Stimulated activated CD8-positive, alpha-beta memory T cell treated with anti-CD3 and anti-CD28 coated beads, Interleukin-7, amount 100 ng/mL, for 4 hours (primary cell): ENCODE measurements at places on chromosomes 11 and 22.

- DNase-seq, result no peak
These were observed 31.6 kb upstream of the PRDM10 start for GRCh38 chr11:130034236-130034635.

DNA sequence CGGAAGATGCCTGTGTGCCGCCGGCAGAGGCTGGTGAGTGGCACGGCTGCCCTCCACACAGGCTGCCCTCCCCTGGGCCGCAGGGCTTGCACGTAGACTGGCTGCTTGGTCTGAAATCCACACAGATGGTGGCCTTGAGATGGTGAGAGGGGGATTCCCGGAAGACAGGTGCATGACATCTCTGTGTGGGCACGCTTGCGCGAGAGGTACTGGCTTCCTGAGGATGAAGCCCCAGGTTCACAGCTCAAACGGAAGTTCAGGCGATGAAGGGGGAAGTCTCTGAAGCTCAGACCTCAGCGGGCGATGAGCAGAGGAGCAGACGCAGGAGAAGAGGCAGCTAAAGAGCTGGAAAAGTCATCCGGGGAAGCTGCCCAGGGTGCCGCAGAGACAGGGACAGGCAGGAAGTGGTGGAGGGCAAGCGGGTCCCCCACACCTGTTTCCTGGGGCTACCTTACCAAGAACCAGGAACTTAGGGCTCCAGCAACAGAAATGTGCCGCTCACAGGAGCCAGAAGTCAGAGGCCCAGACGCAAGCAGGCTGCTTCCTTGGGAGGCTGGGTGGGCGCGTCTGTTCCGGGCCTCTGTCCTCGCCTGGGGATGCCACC, 7.2 kb downstream of the CRELD2 start:
- peak; percentile 68 for DNase-seq

GRCh38 chr22:43242627-43243026, 55.7 kb upstream of the TTLL12 start:
- DNase-seq, result no peak

- no peak for DNase-seq
These were observed 15.7 kb downstream of the SPTY2D1 start for GRCh38 chr11:18618342-18619025.

DNA sequence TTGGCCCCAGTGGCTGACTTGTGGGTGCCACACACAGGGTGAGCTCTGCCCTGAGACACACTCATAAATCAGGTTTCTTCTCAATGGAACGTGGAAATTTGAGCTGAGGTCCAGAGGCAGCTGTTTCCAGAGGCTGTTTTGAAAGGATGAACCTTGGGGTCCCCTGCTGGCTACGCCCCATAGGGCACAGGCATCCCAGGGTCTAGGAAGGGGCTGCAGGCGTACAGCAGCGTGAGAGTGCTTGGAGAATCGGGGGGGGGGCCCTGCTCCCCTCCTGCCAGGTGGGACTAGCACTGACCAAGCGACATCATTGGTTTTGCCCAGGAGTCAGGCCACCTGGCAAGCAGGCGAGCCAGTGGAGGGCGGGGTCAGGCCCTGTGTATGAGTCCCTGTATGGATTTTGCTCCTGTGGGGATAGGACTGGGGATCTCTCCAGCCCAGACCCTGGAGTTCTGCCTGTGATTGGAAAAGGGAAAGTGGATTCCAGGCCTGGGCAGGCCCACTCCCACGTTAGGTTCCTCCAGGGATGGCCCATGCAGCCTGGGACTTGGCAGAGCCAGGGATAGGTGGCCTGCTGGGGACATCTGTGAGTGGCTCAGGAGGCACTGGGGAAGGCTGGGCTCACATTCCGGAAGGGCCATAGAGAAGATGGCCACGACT, 61.0 kb downstream of the FBXO7 start:
- no peak for DNase-seq

DNA sequence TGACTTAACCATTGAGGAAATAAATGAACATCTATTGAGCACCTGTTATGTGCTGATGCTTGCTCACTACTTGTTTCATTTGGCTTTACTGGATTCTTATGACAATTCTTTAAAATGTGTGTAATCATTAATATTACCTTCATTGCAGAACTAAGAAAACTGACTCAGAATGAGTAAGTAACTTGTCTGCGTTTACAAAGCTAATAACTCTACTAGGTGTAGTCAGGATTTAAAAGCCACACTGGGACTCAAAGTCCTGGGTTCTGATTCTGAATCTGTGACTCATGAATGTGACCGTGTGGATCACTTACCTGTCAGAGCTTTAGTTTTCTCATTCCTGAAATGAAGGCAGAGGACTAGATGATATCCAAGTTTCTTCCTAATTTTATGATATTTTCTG, 23.4 kb upstream of the KIRREL3 start:
- DNase-seq, result no peak

GRCh38 chr11:104091281-104092096, 55.0 kb downstream of the DDI1 start:
- DNase-seq, result no peak

DNA sequence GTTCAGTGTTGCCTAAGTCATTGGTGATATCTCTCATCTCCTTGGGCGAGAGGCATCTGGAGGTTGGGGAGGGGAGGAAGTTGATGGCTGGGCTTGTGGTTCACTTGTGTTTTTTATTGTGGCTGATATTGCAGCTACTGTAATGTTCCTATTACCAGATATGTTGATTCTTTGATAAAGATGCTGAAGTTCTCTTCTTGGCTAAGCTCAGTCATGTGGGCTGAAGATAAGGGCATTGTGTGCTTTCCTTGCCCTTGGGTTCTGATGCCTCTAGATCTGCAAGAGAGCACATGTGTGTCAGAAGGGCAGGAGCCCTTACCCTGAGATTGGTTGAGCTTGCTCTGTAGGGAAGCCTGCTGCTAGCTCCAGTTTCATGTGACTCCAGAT, 12.0 kb downstream of the STX3 start:
- no peak for DNase-seq

DNA sequence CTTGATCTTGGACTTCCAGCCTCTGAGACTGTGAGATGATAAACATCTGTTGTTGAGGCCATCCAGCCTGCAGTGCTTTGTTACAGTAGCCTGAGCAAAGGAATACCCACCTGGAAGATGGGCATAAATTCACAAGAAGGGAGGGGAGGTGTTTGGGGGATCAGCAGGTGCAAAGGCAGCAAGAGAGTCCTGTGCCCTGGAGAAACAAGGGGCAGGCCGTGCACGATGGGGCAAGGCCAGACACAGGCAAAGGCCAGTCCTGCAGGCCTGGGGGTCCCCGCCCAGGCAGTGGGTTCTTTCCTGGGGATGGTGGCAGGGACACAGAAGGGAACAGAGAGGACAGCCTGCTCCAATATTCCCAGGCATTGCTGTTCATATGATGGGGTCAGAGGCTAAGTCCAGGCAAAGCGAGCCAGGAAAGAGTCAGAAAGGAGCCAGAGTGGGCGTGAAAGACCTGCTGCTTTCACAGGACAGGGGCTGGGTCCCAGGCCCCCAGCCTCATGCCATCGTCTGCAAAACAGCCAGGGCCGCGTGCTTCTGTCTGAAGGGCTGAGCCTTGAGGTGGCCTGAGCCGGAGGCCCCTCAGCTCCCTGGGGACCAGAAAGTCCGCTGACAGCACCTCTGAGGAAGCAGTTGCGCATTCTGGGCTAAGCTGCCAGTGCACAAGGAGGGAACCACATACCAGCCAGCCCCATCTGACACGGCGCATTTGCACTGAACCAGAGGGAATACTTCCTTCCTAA, 48.8 kb downstream of the MYEOV start:
- DNase-seq, result no peak

DNA sequence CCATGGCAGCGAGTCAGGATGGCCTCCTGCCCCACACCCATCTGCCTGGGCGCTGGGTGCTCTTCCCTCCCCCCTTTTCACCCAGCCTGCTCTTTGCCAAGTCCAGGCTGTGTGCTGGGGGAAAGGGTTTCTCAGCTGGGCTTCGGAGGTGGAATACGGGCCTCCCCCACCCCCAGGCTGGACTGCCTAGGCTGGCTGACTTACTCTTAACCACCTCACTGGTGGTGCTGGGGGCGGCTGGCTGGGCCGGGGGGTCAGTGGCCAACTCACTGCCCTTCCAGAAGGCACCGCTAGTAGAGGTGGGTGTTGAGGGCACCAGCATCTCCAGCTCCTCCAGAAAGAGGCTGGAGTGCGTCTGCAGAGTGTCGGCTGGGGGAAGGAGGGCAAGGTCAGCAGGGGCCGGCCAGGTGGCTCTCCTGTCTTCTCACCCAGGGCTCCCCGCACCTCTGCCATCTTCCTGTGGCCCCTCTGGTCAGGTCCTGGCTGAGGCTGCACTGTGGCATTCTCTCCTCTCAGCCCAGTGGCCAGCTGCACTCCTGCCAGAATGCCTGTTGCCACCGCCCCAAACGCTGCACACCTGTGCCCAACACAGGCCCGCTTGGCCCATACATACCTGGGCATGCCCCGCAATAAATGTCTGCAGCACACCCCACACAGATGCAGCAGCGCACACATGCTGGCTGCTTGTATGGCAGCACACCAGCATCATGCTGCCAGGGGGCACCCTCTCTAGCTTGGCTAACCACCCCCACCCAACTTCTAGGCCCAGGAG, 9.7 kb downstream of the PITPNM1 start:
- DNase-seq, result no peak

GRCh38 chr22:32846780-32847491, 45.4 kb downstream of the TIMP3 start:
- no peak for DNase-seq

DNA sequence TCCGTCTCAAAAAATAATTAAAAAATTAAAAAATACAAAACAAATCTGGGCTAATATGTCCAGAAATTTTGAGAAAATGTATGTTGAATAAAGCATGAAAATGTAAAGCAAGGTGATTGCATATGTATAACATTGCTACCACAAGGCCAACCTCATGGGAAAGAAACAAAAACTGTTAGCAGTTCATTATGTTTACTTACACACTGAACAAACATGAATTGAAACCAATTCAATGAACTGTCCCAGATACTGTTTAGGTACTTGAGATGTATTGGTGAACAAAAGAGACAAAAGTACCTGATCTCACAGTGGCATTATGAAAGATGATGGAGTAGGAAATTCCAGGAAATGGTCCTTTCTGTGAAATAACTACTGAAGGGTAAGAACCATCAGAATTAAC, 43.8 kb upstream of the IGLL5 start:
- DNase-seq, result no peak

GRCh38 chr11:33830903-33831648, 56.8 kb upstream of the FBXO3 start:
- no peak for DNase-seq

- DNase-seq, result no peak
These were observed 18.3 kb upstream of the ZNRF3 start for GRCh38 chr22:28864878-28865596.

DNA sequence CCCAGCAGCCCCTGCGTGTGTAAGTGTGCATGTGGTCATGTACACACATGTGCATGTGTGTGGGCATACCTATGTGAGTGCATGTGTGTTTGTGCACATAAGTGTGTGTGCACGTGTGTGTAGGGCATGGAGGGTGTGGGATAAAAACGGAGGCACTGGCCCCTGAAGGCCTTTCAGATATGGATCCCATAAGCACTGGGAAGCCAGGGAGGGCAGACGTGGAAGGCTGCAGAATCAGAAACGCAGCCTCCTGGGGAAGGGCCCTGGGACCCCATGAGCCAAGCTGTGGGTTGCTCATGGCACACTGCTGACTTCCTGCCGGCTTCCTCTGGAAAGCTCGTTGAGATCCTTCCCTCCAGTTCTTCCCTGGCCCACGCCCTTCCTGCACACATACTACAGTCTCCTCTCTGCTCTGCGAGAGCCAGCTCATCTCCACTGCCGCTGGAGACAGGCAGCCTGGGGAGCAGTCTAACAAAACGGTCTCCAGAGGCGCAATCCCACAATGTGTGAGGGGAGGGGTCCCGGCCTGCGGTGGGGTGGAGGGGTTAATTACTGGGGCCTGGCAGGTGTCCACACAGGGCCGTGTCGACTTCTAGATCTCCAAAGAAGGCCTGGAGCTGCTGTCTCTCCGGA, 435.2 kb upstream of the B3GAT1 start:
- DNase-seq, result no peak

GRCh38 chr11:102476812-102477211, 24.2 kb upstream of the TMEM123 start:
- no peak for DNase-seq

- no peak for DNase-seq
These were observed 137.8 kb upstream of the BDNF start for GRCh38 chr11:27837895-27838563.

GRCh38 chr11:65766535-65766934, 14.2 kb downstream of the AP5B1 start:
- DNase-seq, result no peak

DNA sequence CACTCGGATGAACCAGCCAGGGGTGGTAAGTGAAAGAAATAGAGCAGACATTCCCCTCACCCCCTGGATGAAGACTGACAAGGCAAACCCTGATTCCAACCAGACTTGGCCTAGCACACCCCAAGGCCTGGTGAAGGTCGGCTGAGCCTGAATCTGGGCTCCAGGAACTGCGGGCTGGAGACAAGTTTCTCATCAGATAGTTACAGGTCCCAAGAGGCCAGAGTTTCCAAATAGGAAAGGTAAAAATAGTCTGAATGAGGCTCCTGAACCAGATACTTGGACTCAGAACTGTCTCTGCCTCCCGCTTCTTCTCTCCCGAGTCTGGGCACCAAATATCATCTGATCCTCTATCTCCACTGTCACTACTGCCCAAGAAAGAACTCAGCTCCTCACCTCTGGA, 7.8 kb downstream of the ZMAT5 start:
- no peak for DNase-seq

DNA sequence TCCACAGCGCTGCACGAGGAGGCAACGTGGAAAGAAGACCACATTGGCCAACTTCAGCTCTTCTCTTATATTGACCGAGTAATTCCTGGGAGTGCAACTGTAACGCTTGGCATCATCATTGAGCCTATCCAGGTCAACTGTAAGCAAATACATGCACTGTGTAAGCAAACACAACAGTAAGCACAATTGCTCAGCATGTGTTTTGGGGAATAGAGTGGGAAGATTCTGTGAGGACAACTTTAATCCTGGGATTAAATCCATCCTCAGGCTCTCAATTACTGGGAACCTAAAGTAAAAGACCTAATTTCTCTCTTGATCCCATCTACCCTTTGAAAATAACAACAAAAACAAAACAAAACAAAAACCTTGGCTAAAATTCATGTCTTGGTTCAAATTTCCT, 109.5 kb upstream of the DDI1 start:
- DNase-seq, result no peak

GRCh38 chr11:10909141-10909883, 51.5 kb upstream of the ZBED5 start:
- no peak for DNase-seq

- no peak for DNase-seq
These were observed 287.0 kb downstream of the DYNC2H1 start for GRCh38 chr11:103396237-103396636.

DNA sequence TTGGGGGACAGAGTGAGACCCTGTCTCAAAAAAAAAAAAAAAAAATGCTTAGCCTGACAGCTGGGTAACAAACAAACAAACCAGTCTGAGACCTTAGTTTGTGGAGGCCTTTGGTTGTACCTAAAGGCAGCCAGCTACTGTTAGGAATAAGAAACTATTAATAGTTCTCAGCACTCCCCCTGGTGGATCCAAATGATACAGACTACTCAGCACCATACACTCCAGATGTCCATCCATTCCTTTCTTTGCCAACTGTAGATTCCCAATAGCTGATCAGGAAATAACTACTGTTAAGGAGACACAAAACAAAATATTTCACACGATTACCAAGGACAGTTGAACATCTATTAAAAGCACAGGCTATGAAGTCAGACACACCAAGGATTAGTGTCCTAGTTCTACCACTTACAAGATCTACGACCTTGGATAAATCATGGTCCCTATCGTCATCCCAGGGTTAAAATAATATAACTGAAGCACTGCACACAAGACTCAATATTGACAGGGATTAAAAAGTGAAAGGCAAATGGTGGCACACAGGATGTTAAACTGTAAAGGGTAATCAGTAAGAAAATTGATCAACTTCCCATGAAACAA, 17.2 kb downstream of the CLDN25 start:
- DNase-seq, result no peak
